AG20443 (cell line): ENCODE measurements at places on chromosomes 1 and 21.

DNA sequence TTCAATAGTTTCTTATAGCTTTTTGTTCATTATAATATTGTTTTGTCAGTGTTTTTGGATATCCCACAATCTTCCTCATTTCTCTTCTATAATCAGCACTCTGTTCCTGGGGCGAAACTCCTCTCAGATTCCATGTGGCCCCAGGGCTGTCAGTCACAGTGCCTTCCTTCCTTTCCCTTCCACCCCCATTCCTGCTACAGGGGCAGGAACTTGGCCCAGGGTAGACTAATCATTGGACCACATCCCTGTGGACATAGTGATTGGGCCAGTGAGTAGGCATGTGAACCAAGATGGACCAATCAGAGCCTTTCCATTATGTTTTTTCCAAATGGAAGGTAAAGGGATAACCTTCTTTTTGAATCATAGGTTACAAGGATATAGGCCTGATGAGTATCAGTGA, 78.3 kb downstream of the PGM1 start:
- DNase-seq, result no peak

DNA sequence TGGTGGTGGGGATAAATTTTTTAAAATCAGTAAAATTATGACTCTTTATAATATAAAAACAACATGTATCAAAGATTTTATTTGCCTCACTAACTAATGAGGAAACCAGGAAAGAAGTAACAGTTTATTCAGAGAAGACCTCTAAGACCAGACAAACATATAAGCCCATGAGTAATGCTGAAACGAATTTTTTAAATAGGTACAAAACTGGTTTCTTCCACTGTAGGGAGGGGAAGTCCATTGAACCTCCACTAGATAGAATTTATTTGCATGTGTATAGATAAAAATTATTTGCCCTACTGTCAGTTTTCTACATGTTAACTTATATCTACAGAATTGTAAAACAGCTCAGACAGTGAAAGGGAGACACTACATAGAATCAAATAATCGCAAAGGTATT, 86.8 kb downstream of the ZC3H11B start:
- no peak for DNase-seq

GRCh38 chr1:181334724-181335123, 148.6 kb upstream of the CACNA1E start:
- no peak for DNase-seq

DNA sequence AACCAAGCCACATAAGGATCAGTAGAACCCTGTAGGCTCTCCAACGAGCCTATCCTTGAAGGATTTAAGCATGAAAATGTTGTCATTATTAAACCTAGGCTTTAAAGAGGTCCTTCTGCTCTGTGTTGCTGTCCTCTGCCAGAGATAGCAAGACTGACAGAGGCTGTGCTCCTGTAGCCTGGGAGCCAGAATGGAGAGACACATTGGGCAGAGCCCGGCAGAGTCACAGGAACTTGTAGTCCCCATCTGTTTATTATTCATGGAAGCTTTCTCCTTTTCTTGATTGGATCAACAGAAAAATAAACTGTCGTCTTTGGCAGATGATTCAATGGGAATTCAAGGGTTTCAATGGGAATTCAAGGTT, 19.2 kb upstream of the SLAMF1 start:
- DNase-seq, result no peak

DNA sequence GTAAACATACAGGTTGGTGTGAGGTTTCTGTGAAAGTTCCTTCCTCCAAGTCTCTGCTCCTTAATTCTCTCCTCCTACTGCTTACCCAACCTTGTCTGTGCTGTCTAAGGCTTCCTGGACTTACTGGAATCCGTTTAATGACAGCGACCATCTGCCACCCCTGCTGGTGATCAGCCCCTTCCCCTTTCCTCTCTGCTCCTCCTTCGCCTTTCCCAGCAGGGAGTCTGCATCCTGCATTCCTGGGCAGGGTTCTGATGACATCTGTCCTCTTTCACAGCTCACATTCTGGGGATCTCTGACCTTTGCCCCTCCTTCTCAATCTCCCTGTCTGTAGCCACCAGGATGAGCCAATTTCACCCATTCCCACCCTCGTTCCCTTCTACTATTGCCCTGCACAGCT, 66.5 kb downstream of the KIRREL1 start:
- no peak for DNase-seq

- DNase-seq, result no peak
Measured at GRCh38 chr1:167713330-167714081, 8.3 kb upstream of the MPZL1 start.

GRCh38 chr1:185894791-185895190, 160.6 kb downstream of the HMCN1 start:
- peak; percentile 14 for DNase-seq

DNA sequence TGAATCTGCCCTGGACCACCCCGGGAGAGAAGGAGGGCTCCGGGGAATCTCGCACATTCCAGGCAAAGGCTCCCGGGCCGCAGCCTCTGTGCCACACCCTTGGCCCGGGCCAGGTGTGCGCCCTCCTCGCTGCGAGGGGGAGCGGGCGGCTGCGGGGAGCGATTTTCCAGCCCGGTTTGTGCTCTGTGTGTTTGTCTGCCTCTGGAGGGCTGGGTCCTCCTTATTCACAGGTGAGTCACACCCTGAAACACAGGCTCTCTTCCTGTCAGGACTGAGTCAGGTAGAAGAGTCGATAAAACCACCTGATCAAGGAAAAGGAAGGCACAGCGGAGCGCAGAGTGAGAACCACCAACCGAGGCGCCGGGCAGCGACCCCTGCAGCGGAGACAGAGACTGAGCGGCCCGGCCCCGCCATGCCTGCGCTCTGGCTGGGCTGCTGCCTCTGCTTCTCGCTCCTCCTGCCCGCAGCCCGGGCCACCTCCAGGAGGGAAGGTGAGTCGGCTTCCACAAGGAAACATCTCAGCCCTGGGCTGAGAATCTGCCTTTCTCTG, at the start of gene LAMC2:
LAMC2 (plus strand) TSS at position 324 of the 550 bp plus-strand sequence; CDS start at position 413, 89 bp downstream.
- DNase-seq, result no peak

GRCh38 chr1:230047114-230047865, 19.7 kb upstream of the GALNT2 start:
- no peak for DNase-seq

DNA sequence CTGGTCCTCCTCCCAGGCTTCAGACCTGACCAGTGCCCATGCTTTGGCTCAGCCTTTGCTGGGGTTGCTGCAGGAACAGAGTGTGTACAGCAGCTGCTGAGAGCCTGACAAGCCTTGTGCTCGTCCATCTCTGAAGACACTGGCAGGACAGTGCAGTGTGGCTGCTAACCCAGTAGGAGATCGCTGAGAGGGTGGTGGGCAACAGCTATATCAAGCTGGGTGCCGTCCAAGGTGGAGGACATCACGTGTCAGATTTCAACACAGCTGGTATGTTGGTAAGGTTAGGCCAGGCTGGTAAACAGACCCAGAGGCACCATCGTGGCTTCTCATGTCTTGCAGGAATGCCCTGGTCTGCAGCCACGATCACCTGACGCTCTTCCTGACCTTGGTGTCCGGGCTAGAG, 17.9 kb upstream of the SLC25A34 start:
- DNase-seq, result no peak

GRCh38 chr1:181516706-181517105, 33.4 kb downstream of the CACNA1E start:
- no peak for DNase-seq

- DNase-seq, result no peak
Measured at GRCh38 chr1:88462096-88462487, 222.0 kb upstream of the PKN2 start.

DNA sequence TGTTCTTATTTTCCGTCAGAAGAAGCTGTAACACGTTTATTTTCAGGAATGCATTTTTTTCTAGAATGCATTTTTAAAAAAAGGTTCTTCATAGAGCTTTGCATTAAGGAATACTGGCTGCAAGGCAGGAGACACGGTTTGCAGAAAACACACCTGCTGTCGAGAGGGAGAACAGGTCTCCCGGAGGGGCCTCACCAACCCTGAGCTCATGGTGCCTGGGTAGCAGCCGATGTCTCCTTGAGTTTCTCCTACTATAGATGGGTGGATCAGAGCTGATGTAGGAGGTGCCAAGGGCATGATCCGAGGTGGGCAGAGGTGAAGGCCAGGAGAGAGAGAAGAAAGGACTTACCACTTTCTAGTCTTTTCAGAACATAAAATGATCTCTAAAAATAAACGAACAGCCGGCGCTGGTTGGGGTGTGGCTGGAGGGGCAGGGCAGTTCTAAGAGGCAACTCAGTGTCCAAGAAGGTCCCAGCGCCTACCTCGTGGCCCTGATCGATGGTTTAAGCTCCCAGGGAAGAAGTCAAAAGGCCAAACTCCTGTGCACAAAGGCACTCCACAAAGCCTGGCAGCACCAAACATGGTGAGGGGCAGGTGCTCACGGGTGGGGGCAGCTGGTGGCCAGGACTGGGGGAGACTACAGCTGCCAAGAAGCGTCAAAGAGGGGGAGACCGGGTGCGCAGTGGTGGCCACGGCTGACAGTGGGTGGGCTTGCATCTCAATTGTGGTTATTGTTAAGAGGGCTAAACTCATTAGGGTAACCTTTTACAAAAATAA, 12.2 kb downstream of the MORN1 start:
- DNase-seq, result no peak

DNA sequence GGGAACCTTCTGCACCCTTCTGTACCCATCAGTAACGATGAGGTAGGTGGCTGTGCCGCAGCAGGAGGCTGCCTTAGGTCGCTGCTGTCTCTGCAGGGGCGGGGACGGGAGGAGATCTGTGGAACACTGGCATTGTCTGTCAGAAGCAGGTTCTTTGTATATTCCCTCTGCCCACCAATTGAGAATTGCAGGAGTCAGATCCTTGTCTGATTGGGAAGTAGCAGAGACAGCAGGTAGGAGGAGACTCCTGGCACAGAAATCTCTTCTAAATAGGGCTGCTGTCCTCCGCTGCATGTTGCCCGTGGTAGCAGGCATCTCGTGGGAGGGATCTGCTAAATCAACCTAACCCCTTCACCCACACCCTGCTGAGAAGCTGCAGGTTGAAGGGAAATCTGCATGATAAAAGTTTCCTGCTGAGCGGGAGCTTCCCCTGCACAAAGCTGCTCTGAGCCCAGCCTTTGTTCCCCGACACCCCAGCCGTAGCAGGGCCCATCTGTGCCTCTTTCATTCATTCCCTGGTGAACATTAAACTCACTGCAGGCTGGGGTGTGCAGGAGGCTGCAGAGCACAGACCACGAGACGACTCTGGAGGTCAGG, 15.9 kb downstream of the SARS1 start:
- DNase-seq, result no peak

GRCh38 chr21:44865561-44866280, 7.8 kb downstream of the PTTG1IP start:
- DNase-seq, result no peak

DNA sequence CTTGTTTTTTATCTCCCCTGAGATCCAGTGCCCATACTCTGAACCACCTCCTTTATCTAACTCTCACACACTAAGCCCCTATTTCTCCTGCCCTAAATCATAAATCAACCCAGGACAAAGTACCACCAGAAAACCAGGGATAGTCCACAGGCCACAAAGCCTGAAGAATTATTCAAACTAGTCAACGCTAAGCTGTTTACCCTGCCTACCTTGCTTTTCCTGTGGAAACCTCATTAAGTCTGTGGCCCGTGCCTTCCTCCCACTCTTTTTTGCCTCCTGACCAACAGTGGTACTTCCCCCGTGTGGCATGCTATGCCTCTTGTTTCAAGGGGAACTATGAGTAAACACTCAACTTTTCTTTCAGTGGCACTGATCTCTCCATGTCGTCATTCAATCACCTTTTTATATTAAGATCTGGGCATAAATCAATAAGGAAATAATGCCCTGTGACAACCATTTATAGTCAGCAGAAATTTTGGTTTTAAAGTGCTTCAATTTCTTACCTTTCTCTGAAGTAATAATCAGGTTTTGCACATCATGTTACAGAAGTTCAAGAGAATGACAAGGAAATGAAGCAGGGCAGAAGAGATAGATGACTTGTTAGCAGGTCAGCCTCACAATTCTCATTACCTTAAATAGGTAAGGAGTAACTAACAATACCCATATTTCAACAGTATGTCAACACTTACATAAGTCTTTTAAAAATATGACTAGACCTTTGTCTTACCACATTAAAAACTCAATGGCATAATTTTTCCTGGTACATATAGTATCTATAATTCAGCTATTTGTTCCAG, 32.1 kb downstream of the EYA3 start:
- no peak for DNase-seq

DNA sequence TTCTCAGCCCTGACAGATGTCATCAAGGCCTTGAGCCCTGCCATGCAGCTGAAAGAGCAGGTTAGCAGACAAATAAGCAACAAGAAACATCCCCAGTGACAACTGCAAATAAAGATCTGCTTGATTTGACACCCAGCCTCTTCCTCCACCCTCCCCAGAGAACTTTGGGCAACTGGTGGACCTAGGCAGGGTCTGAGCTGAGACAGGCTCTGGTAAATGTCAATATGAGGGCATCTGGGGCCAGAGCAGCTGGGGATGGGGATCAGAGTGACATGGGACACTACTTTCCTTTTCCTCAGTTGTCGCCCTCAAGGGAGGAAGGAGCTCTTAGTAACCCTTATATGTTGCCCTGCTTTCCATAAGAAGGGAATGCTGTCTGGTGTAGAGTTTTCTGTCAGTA, 544.1 kb downstream of the NEGR1 start:
- DNase-seq, result no peak

DNA sequence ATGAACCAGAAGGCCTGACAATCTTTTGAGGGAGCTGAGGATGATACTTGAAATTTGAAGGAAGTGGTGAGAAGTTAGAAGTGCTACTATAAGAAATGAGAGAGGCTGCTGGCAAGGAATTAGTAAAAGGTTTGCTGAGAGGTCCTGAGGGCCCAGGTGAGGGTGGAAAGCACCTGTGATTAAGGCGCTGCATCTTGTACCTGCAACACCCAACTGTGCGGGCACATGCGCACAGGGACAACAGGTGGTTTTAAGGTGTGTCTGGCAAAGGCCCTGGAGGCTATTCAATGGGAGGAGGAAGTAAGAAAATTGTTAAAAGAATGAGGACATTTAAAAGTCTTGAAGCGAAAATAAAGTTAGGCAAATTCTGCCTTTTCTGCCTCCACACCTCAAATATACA, 349.3 kb downstream of the RGS7 start:
- DNase-seq, result no peak

GRCh38 chr1:233216009-233216408, 79.5 kb downstream of the PCNX2 start:
- DNase-seq, result no peak

GRCh38 chr1:44651069-44651468, 23.2 kb downstream of the TMEM53 start:
- DNase-seq, result no peak

GRCh38 chr1:200899015-200899386, 4.3 kb downstream of the INAVA start:
- no peak for DNase-seq

DNA sequence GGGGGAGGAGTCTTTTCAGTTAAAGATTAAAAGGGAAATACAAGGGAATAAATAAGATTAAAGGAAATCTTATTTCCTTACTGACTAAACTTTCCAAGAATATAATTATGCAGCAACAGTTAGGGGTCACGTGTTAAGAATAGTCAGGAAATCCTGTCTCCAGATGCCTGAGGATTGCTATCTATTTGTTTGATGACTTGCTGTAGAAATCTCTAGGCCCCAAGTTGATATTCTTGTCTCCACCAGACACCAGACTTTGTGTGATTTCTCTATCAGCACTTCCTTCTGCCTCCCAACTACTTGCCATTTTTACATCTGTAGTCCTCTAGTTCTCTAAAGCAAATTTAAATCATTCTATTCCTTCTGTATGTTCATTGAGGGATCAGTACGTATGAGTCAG, 77.5 kb downstream of the RPAP2 start:
- no peak for DNase-seq
